ENCODE measurements at places on chromosomes 6 and 20. TPM values are rescaled to one million over a fixed set of nuclear protein-coding genes. Genes with fewer than 3 reads are reported as not detected.

DNA sequence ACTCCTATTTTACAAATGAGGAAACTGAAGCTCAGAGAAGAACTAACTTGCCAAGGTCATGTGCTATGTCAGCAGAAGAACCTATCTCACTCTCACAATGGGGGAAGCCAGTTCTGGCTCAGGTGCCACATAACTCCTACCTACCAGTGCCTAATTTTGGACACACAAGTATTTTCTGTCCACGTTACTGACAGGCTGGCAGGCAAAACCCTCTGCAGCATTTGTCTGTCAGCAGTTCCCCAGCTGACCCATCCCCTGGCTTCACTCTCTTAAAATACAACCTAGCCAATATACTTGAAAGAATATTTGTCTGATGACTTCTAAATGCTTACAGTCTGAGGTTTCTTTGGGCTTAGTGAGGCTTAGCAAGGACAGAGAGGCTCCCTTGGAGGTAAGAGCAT, 15.5 kb downstream of the GSS start:
- H3K4me1 ChIP-seq, result no peaks in the 10 kb centered on the region
- H3K27me3 ChIP-seq, result no peaks in the 10 kb centered on the region
- no peak overlapping the region for H3K4me3 ChIP-seq
- H3K27ac ChIP-seq, result no peak overlapping the region

The GGT7 gene
- 31.5 TPM for total RNA-seq

The HLA-DRB1 gene
- total RNA-seq, result 25.9 TPM

DNA sequence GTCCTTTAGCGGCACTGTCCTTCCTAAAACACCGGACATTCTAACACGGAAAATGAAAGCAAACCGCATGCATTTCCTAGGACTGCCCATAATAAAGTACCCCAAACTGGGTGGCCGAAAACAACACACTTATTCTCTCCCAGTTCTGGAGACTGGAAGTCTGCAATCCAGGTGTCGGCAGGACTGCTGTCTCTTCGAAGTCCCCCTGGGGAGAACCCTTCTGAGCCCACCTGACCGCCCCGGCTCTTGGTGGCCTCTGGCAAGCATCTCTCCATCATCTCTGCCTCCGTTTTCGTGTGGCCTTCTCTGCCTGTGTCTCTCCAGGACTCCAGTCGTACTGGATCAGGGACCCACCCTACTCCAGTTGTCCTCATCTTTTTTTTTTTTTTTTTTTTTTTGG, 55.4 kb downstream of the SYNJ2 start:
- peaks cover 17% of the 10 kb centered on the region for H3K4me1 ChIP-seq
- H3K27ac ChIP-seq, result no peak overlapping the region
- no peak overlapping the region for H3K4me3 ChIP-seq
- DNase-seq, result no peak
- no peaks in the 10 kb centered on the region for H3K27me3 ChIP-seq
- H3K36me3 ChIP-seq, result peaks cover 2% of the 10 kb centered on the region

The PDYN gene
- not detected for total RNA-seq

All from T-cell (primary cell).